Right cardiac atrium (tissue), 5 donors: ENCODE measurements at places on chromosomes 11 and 22.

DNA sequence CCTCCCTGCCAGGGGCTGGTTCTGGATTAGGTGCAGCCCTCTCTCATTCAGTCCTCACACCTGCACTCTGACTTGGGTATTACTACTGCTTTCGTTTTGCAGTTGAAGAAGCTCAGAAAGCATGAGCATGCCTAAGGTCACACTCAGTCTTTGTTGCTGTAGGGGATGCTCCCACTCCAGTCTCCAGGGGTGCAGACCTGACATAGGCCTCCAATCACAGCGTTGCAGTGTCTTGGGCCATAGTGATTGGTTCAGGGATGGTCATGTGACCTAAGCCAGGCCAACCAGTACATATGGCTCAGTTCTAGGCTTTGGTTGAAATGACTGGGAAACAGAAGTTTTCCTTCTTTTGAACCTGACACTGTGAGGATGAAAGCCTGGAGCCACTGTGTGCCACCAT lies 61.7 kb downstream of the FBXO7 start:
- DNase-seq = no peak

GRCh38 chr11:13098063-13098462 lies 88.9 kb downstream of the RASSF10 start:
- no peak for DNase-seq

DNA sequence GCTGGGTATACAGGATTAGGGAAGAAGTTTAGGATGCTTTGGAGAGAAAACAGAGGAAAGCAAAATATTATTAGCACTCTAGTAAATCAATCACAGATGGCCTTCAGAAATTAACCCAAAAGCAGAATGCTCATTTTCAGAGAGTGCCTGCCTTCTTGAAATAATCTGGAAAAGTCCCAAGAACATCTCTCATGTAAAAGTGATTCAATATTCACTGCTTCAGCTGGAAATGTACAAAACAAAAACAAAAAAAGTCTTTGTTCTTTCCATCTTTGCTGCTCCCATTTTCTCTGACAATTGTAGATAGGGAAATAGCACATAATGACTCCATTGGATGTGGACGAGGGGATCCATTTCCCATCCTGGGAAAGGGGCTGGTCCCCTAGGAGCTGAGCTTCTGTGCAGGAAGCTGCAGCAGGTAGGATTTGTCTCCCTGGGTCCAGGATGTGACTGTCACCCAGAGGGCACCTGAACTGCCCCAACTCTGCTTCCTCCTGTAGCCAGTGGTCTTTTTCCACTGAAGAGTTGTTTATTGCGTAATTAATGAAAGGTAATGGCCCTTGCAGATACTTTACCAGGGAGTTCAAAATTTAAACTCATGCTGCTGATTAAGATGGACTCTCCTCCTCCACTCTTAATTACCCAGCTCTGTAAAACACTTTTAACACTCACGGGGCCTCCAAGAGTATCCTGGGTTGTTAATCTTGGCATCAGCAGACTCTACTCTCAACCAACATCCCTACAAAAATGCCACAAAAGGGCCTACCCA lies 57.9 kb downstream of the SC5D start:
- no peak for DNase-seq

GRCh38 chr11:101215069-101215468 lies 85.5 kb upstream of the PGR start:
- DNase-seq = no peak

GRCh38 chr11:61569701-61570100 lies 11.2 kb downstream of the SYT7 start:
- DNase-seq = peak; percentile 41

DNA sequence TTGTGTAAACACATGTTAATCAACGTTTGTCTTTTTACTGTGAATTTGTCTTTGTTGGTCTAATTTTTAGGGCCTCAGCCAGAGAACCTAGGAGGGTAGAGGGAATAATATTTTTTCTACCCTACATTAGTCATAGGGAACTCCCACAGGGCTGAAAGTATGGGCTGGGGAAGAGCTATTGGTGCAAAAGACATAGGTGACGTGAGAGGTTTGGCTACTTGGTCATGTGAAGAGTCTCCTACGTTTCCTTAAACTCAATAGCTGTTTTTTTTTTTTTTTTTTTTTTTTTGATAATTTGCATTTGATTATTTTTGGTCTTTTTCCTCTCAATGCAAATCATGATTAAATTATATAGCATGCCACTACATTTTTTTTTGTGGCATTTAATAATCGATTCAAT lies 15.9 kb upstream of the MMP7 start:
- DNase-seq = no peak

GRCh38 chr11:8685820-8686219 lies 3.2 kb downstream of the RPL27A start:
- no peak for DNase-seq

DNA sequence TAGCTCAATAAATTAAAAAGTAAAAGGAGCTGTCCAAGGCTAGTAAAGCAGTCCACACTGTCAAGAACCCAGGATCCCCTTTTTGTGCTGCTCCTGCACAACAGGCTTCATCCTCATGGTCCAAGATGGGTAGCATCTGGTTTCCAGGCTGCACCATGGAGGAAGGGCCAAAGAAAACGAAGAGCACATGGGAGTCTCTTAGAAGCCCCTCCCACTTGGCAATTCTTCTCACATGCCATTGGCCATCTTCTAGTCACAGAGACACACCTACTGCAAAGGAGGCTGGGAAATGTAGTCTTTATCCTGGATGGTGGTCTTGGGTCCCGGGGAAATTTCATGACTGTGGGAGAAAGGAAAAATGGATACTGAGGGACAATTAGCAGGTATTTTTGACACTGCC lies 37.8 kb downstream of the PRR5L start:
- DNase-seq = no peak

- DNase-seq = peak; percentile 72
Measured at GRCh38 chr11:85718991-85719807, 33.2 kb upstream of the CCDC89 start.

DNA sequence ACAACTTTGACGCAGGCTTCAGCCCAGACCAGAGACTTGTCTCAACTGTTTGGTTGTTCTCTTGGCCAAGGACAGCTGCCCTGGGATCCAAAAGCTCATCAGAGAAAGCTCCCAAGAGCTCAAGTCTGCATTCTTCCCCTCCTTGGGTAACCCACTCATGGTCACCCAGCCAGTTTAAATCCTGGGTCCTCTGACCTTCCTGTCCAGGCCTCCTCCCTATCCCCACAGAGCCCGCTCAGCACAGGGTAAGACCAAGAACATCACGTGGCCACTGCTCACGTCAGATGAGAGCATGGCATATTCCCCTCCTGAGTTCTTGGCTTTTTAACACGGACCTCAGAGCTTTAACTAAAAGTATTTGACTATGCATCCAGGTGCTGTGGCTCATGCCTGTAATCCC lies 25.8 kb downstream of the TSKU start:
- DNase-seq = no peak

DNA sequence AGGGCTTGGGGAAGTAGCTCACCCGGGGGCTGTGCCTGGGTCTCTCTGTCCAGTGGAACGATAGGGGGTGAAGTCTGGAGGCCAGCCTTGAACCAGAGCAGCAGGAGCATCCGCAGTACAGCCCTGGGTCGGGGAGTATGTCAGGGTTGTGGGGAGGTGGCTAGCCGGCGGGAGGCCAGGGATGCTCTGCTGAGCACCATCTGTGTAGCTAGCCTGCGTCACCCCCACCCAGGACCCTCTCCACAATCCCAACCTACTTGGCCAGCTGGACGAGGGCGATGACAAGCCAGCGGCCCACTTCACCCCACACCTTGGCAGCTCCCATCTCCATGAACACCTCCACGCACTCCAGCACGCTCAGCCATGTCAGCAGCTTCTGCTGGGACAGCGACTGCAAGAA lies 2.2 kb downstream of the PEX16 start:
- no peak for DNase-seq

GRCh38 chr11:16613262-16613511 lies 125.3 kb upstream of the C11orf58 start:
- no peak for DNase-seq

GRCh38 chr22:28237112-28237511 lies 318.1 kb upstream of the PITPNB start:
- no peak for DNase-seq

DNA sequence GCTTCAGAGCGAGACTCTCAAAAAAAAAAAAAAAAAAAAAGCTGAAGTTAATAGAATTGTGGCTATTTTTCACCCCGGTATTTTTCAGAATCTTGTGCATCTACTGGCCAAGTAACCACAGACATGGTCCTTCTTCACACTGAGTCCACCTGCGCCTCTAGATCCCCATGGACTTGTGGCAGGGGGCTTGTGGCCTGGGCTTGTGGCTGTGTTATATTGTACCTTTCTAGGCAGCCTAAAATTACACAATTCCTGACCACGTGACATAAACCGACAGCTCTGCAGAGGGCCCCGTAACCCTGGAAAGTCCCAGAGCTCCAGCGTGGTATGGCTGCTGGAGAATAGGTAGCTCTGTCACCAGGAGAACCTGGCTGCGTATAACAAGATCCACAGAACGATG lies 10.9 kb upstream of the NAALADL1 start:
- no peak for DNase-seq

- DNase-seq = no peak
Measured at GRCh38 chr11:102591160-102591718, 33.9 kb downstream of the MMP20 start.

DNA sequence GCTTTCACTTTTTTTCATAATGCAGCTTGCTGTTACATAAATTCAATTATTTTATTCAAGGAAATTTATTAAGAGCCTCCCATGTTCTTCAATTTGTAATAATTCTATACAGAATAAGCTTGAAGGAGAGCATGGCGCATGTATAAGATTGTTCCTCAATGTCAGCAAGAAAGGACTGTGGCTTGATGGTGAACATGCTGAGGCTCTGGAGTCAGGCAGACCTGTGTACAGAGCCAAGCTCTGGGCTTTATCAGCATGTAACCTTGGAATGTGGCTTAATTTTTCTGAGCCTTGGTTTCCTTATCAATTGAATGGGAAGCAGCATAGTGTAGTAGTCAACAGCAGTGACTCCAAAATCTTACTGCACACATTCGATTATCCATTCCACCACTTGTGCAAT lies 92.4 kb downstream of the JRKL start:
- no peak for DNase-seq

GRCh38 chr11:131838016-131838415 lies 467.6 kb downstream of the NTM start:
- DNase-seq = no peak

DNA sequence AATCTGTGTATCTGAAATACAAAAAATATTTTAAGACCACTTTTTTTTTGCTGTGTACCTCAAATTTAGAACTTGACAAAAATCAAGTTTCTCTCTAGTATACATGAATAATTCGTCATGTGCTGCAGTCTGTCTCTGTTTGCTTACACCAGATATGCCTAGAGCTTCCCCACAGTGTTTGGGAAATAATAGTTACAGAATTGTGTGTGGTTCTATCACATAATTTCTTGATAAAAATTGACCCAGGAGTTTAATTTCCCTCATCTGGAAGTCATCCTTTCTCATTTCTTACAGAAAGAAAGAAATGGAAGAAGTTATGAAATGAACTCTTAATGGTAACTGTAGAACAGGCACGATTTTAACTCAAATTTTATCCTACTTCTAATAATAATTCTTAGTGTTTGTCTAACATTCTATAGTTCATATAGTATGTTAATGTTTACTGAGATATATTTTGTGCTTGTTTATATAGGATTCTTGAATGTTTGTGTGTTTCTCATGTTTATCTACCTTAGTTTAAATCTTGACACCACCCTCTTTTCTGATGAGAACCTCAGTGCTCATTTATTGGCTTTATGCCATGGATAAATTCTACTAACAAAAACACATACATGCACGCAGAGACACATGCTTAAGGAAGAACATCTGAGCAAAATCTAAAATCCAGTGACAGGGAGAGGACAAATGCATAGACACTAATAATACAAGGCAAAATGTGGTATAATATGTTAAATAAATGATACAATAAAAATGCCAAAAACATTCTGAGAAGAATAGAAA lies 61.4 kb upstream of the CTSC start:
- no peak for DNase-seq

- DNase-seq = no peak
Measured at GRCh38 chr11:106331176-106331575, 253.7 kb downstream of the AASDHPPT start.

DNA sequence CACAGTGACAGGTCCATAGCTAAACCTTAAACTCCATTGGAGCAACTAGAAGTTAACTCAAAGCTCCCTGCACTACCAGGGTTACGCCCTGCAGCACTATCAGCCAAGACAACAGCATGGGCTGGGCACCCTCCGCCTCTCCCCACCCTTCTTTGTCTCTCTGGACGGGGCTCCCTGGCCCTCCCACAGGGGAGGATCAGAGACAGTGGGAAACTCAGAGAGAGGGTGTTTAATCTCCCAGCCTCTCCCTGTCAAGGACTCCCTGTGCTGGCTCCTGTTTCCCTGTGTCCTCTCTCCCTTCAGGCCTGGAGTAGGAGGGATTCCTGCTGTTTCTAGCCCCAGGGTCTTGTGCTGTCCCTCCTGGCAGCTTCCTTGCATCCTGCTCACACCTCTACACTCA lies 56.9 kb upstream of the CSNK2A3 start:
- DNase-seq = no peak
